ENCODE measurements at places on chromosomes 13 and 19. TPM values are rescaled to one million over a fixed set of nuclear protein-coding genes. Genes with fewer than 3 reads are reported as not detected.

The KIR2DL4 gene
- 14.5 TPM for total RNA-seq

The A1BG gene
- total RNA-seq = 10.6 TPM

The JAK3 gene
- 96.1 TPM for total RNA-seq

The SGCG gene
- not detected for total RNA-seq

The PEX11G gene
- 0.33 TPM for total RNA-seq

The ZNF554 gene
- 5.6 TPM for total RNA-seq

The CRYL1 gene
- 13.4 TPM for total RNA-seq

The TNFSF13B gene
- 9.5 TPM for total RNA-seq

The PIK3R2 gene
- 16.0 TPM for total RNA-seq

The IL12RB1 gene
- 105 TPM for total RNA-seq

The C13orf42 gene
- not detected for total RNA-seq

The THAP8 gene
- 1.8 TPM for total RNA-seq

The ERVK3-1 gene
- total RNA-seq = 96.1 TPM

The TDRD3 gene
- 30.6 TPM for total RNA-seq

The HSPB6 gene
- total RNA-seq = not detected

The ENOX1 gene
- total RNA-seq = not detected

The CYP2A6 gene
- not detected for total RNA-seq

The LGALS4 gene
- total RNA-seq = 4.6 TPM

The FUZ gene
- total RNA-seq = 17.7 TPM

The NHLRC3 gene
- 28.3 TPM for total RNA-seq

The NUMBL gene
- total RNA-seq = 10.2 TPM

The UBAC2 gene
- total RNA-seq = 50.6 TPM

The FGF9 gene
- total RNA-seq = 0.80 TPM

The ATP4B gene
- total RNA-seq = not detected

The TINCR gene
- total RNA-seq = 2.2 TPM

The AP1M2 gene
- total RNA-seq = 1.3 TPM

The KLK10 gene
- total RNA-seq = not detected

The SMIM24 gene
- total RNA-seq = 0.42 TPM

The CCNA1 gene
- 7.7 TPM for total RNA-seq

The MVB12A gene
- 30.1 TPM for total RNA-seq

The TMEM221 gene
- not detected for total RNA-seq

The ERICH4 gene
- not detected for total RNA-seq

The COG6 gene
- 36.0 TPM for total RNA-seq

The MBD3 gene
- total RNA-seq = 66.7 TPM

The LGALS14 gene
- not detected for total RNA-seq

The ZSCAN4 gene
- total RNA-seq = not detected

The VSTM2B gene
- total RNA-seq = not detected

The NALCN gene
- total RNA-seq = not detected

The UBE2L5 gene
- not detected for total RNA-seq

The CD22 gene
- 6.0 TPM for total RNA-seq

The GPR12 gene
- total RNA-seq = not detected

The CRB3 gene
- total RNA-seq = not detected

The SOX21 gene
- total RNA-seq = not detected

The ZNF581 gene
- 19.0 TPM for total RNA-seq

The CD320 gene
- total RNA-seq = 38.7 TPM

The ZGLP1 gene
- total RNA-seq = 2.2 TPM

The SERP2 gene
- 2.0 TPM for total RNA-seq

The C5AR1 gene
- total RNA-seq = 11.4 TPM

The USE1 gene
- total RNA-seq = 20.9 TPM

The SIGLEC12 gene
- total RNA-seq = 0.57 TPM

The CLEC4M gene
- total RNA-seq = not detected

The CDX2 gene
- total RNA-seq = not detected

The FGF22 gene
- total RNA-seq = 0.41 TPM

The ZNF211 gene
- 33.7 TPM for total RNA-seq
